ENCODE measurements at places on chromosomes 2 and 18.

DNA sequence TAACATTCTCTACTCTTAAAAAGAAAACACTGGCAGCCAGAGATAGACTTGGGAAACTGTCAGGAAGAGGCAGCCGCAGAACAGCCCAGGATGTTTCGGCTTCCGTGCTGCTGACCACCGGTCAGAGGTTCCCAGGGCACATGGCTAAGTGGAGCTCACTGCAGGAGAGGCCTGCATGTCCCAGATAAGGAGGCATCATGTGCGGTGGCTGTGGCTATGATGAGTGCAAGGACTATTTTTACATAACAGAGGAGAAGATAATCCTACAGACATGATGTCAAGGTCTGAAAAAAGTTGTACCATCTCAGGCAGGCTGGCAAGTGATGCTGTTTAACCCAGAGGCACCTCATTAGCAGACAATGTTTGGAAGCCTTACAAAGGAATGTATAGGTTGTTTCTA is 252.3 kb downstream of the CYRIA start:
- no peak for DNase-seq

DNA sequence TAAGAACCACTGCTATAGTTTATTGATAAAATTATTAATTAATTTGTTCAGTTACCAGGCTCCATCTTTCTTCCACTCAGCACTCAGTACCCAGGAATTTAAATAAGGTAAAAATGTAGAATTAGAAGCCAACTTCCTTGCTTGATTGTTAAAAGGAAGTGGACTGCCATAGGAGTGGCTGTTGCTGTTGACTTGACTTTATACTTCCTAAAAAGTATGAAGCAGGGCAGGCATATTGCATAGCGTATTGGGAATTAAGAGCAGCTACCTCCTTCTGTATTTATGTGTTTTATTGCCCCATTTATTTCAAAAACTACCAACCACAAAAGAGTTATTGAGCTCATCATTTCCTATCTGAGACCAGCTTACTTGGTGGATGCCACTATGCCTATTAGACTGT is 27.9 kb downstream of the PSMD1 start:
- DNase-seq: no peak

DNA sequence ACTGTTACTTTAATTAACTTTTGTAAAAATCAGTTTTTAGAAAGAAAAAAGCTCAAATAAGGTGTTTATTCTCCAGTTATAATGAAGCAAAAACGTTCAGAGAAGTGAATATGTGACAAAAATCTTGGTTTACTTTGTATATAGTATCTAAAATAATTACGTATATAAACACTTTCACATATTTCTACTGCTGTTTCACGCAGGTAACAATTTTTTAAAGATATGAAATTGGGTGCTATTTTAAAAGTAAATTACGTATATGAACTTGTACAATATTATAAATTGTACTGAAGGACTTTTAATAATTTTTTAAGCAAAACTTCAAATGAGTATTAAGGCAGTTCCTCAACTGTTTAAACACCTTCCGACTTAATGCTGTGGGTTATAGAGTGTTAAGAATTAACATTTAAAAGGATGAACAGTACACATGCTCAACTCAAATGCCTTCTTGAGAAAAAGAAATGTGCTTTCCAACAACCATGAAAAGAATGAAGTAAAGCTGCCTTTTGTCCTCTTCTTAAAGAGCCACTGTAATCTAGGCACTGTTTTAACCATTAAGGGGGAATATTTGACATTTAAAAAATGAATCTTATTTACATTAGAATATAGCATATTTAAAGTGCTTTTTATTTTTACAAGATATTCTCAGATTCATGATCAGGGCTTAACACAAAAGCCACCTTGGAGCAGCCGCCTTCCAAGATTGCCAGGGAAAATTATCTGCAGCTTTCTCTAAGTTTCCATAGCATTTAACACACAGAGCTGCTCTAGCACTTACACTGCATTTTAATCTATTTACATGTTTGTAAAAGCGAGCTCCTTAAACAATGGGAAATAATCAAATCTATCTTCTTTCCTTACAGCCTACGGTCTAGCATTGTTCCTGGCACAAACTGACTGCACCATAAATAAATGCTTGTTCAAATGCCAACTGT is 56.5 kb upstream of the CDKL4 start:
- DNase-seq: no peak

- no peak for DNase-seq
Measured at GRCh38 chr2:185628985-185629384, 109.6 kb upstream of the FSIP2 start.

- no peak for DNase-seq
Measured at GRCh38 chr18:60943297-60943696, 389.9 kb upstream of the CDH20 start.

- DNase-seq: no peak
Measured at GRCh38 chr2:214069254-214069653, 341.6 kb upstream of the VWC2L start.

DNA sequence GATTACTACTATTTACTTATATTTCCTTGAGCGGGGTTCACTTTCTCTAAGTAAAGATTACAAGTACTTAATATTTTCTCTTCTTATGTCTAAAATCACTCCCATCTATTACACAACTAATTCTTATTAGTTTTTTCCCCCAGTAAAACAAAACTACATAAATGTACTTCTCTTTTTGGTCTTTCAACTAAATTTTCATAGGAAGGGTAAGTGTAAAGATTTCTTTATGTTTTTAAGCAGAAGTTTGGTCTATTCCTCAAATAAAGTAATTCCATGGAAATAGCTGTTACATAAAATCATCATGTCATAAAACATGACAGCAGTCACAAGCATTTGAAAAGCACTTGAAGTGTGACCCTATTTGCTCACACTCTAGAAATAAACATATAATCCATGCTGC is 249.0 kb downstream of the ZEB2 start:
- no peak for DNase-seq

- DNase-seq: no peak
Measured at GRCh38 chr2:203470371-203470770, 64.7 kb downstream of the RAPH1 start.

- no peak for DNase-seq
Measured at GRCh38 chr2:218312267-218312756, 20.0 kb upstream of the TMBIM1 start.

GRCh38 chr18:48139431-48140347 is 209.2 kb upstream of the SMAD2 start:
- no peak for DNase-seq

DNA sequence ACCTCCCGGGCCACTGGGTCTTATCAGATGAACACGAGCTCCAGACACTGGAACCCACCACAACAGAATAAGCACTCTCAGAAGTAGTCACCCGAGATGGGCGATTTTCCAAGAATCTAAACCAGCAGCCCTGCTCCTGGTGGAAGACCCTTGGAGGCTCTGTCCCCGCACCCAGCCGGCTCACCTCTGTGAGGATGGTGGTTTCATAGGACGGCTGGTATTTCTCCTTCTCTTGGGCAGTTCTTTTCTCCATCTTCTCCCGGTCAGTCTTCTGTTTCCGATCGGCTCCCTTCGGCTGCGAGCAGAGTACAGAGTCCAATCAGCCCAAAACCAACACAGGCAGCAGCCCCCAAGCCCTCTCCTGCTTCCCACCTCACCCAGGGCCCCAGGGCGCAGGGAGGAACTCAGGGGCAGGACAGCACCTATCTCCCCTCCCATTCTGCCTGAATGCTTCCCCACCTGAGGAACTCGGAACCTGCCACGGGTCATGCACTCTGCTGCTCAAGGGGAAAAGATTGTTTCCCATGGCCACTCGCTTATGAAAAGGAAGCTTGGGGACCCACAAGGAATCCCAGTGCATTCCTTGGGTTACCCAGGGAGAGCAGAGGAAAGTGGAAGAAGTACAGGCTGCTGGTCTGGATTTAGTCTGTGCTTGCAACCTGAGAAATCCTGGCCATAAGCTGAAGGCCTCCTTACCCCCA is 42.7 kb downstream of the TFCP2L1 start:
- DNase-seq: no peak

GRCh38 chr18:27614951-27615844 is 430.1 kb upstream of the CHST9 start:
- no peak for DNase-seq

GRCh38 chr2:26245810-26246209 is 1.1 kb downstream of the HADHB start:
- no peak for DNase-seq

DNA sequence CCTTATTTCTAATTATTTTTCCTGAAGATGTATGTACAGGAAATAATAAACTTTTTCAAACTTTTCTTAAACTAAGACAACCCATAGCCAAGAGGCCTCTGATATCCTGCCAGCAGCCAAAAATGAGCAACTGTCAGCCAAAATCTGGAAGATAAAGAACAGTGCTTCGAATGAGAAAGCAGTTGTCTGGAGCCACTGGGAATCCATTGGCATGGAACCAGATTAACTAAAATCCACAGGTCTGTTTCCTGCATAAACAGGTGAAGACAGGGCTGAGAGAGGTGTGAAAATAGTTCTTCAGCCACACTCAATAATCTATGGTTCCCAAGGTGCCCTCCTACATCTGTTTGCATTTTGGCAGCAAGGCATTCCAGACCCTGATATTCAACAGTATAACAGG is 1076.7 kb upstream of the PIK3C3 start:
- DNase-seq: no peak

DNA sequence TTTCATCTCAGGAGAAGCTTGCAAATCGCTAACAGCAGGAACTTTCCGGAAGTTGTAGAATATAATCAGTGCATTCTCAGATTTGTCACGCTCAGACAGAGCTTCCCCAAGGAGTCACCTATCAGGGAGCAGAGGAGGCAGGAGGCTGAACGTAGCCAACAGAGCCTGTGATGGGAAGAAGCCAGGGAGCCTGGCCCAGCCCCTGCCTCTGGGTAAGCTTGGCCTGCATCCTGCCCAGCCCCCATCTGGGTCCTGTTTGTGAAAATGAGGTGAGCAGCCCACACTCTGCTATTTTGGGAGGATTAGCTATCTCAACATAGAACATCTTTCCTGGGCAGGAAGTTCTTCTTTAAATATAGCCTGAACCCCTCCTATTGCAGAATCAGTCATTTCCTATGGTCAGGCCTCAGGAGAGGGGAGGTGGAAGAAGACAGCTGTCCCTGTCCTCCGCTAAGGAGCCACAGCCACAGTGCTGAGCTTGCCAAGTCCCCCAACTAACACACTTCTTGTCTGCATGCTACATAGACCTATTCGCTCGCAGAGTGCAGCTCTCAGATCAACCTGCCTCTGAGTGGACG is 19.2 kb upstream of the PKDCC start:
- no peak for DNase-seq

DNA sequence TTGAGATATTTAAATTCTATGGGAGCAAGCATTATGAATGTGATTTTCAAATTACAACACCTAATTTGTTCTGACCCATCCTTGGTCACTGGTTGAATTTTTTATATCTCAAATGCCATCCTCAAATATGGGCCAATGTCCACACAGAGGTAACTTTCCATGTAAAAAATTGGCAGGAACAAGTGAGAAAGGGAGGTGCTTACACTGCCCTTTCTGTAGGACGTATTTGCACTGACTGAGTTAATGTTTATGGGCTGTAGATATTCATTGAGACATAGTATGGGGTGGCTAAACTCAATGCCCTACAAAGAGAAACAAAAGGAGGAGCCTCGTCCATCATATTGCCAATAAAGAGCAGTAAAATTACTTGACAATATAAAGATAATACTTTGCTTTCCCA is 259.3 kb downstream of the NRXN1 start:
- no peak for DNase-seq

- no peak for DNase-seq
Measured at GRCh38 chr2:135252805-135253458, 200.8 kb downstream of the RAB3GAP1 start.

GRCh38 chr2:224670203-224670602 is 46.0 kb downstream of the CCDC195 start:
- DNase-seq: no peak

DNA sequence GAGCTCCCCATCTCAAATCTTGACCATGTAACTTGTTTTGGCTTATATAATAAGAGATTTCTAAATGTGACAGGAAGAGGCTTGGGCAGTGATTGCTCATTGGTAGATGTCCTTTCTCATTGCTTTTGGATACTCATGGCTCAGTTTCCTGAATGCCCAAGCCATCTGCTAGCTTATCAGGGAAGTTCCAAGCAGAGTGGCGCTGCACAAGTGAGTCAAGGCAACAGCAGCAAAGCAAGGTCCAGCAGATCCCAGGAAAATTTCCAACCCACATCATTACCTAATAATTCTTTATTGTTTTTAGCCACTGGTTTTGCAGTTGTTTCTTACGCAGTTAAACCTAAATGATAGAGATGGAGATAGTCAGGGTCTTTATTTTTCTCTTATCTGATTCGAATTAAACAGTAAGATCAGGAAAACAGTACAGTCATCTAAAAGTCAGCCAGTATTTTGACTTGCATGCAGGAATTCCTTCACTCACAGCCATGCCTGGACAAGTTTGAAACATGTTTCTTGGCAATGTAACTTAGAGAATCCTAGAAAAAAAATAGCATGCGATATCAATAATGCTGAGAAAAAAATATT is 349.7 kb upstream of the TMEFF2 start:
- no peak for DNase-seq
